CD4-positive, alpha-beta memory T cell (primary cell): ENCODE measurements at places on chromosomes 5 and 9.

DNA sequence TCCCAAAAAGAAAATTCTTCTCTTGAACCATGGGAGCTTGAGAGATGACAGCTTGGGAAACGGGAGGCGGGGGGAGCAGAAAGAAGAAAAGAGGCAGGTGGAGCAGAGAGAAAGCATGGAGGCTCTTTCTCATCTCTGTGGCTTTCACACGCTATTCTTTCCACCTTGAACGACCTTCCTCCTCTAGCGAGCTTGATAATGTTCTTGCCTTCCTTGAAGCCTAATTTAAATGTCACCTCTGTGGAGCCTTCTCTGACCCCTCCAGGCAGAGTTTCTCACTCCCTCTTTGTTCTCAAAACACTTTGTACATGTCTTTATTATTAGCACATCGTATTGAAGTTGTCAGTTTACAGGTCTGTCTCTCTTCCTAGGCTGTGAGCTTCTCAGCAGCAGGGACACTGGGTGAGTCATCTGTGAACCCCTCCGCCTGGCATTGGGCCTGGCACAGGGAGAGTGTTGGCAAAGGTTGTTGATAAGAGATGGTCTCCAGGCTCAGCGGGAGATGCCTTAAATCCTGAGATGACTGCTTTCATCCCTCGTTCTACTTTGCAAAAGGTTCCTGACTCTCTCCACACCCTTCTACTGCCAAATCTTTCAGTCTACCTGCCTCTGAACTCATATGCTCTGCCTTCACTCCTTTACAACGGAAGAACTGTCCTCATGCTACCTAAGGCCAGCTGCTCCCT lies 14.1 kb upstream of the STRBP start:
- DNase-seq = no peak

GRCh38 chr9:124373851-124374250 lies 41.4 kb downstream of the PSMB7 start:
- no peak for DNase-seq

DNA sequence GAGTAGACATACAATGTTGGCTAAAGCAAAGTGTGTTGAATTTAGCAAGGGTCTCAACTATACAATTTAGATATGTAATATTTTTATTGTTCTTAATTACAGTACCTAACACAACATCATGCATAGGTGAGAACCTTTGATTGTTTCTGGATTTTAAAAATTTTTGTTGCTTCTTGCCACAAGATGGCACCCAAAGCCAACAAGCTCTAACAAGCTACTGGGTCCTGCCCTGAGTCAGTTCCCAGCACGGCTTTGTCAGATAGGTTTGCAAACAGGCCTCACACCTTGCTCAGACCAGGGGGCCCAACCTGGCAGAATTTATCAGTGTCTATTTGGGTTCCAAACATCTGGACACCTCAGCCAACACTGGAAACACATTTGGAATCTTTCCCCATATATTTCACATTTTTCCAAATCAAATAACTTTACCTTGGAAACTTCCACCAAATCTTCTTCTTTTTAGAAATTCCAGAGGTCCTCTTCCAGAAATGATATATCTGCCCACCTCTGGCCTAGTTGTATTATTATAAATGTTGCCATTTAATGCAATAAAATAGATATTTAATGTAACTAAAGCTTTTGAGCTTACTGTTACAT lies 49.5 kb upstream of the EGFLAM start:
- DNase-seq = no peak

DNA sequence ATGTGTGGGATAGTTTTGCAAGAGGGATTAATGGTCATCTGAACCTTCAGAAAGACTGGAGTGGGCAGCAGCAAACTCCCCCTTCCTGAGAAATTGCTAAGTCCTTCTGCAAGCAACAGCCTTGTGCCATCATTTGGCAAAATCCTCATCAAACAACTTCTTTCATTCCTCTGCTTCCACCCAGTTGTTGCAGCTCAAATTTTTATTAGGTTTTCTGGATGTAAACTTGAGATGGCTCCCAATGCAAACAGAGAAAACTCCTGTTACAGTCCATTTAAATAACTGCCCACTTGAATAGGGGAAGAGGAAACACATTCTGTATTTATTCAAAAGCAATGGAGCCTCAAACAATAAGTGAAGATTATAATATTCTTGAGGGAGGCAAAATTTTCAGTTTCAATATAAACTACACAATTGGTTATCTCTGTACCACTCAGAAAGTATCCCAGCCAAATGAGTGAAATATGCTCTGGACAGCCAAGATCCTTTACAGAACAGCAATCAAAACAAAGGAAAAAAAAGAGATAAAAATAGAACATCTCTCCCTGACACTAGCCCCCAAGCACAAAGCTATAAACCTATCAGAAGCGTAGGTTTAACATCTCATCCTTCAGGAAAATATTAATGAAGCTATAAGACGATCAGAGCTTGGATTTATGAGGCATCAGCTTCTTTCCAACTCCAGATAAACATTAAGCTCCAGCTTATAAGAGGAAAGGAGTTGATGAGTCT lies 17.3 kb upstream of the DAP start:
- no peak for DNase-seq

GRCh38 chr5:169904508-169904907 lies 75.8 kb downstream of the INSYN2B start:
- DNase-seq = no peak

GRCh38 chr5:137167187-137167586 lies 331.9 kb downstream of the SPOCK1 start:
- DNase-seq = no peak

- no peak for DNase-seq
These were observed 382.8 kb upstream of the WWC1 start for GRCh38 chr5:167908606-167909005.

DNA sequence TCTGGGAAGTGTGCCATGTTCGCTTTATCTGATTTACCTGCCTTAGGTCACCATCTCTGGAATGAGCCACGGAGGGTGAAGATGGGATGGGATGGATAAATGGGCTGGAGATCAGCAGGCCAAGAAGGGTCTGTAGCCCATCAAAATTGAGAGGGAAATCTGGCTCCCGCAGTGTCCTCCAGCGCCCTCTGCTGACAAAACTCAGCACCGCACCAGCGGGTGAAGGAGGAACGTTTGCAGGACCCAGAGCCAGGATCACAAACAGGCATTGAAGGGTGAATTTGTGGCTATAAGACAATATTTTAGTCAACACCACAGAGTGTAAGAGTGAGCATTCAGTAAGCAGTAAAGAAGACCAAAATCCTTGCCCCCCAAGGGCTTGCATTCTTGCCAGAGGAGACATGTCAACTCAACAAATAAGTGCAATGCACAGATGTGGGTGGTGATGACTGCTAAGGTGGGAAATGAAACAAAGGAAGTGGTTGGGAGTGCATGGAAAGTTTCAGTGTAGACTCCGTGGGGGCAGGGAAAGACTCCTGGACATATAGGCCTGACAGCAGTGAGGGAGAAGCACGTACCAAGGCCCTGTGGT lies 124.4 kb downstream of the TENT4A start:
- peak; percentile 20 for DNase-seq

DNA sequence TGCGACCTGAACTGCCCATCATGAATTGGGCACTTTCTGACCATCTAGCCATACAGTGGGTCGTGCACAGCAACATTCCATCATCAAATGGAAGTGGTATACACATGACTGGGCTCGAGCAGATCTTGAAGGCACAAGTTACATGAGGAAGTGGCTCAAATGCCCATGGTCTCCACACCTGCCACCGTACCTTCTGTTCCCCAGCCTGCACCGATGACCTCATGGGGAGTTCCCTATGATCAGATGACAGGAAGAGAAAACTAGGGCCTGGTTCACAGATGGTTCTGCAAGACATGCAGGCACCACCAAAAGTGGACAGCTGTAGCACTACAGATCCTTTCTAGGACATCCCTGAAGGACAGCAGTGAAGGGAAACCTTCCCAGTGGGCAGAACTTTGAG lies 21.8 kb downstream of the MTMR12 start:
- no peak for DNase-seq

DNA sequence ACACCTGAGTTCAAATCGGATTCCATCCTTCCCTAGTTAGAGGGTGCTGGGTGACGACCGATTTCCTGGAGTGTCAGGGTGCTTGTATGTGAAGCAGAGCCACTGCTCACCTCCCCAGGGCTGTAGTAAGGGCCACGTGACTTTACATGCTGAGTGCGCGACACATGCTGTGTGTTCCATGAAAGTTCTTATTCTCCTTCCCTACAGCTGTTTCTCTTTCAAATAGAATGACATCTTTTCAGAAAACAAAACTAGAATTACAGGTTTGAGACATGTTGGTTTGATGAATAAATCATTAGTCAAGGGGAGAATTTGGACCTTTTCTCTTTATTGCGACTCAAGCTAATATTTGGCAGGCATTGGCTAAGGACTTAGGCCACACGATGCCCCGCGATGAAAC lies 113.1 kb downstream of the JMY start:
- no peak for DNase-seq

- DNase-seq = no peak
These were observed 77.7 kb downstream of the RAB24 start for GRCh38 chr5:177225798-177226197.

DNA sequence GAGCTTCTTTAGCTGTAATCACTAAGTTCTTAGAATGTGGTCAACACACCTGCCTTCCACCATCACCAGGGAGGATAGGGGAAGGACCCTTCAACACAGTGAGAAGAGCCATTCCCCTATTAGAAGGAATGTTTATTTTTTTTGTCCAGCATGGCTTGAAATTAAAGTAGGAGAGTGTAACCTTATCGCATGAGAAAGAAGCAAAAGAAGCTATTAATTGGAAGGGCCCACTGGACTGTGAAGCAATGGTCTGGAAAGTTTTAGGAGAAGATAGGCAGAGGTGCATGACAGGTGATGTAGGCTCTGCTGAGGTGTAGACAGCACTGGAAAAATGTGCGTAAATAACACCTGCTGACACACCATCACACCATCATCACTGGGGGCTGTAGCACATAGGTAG lies 1526.0 kb downstream of the MAT2B start:
- no peak for DNase-seq

DNA sequence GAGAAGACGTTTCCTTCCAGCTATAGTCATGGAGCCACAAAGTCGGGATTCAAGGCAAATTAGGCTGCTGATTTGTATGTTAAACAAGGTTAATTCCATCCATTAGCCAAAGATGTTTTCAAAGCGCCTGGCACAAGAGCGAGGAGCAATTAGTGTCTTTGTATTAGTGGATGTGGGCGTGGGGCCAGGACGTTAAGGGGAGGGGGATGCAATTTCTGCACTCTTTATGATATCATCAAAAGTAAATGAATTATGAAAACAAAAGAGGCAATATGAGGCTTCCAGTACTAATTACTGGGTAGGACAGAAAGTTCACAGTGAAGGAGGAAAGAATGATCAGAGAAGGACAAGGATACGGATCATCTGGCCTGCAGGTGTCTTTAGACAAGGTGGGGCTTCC lies 230.9 kb upstream of the MSX2 start:
- DNase-seq = no peak

- no peak for DNase-seq
These were observed 309.2 kb upstream of the IRX4 start for GRCh38 chr5:2191972-2192371.

DNA sequence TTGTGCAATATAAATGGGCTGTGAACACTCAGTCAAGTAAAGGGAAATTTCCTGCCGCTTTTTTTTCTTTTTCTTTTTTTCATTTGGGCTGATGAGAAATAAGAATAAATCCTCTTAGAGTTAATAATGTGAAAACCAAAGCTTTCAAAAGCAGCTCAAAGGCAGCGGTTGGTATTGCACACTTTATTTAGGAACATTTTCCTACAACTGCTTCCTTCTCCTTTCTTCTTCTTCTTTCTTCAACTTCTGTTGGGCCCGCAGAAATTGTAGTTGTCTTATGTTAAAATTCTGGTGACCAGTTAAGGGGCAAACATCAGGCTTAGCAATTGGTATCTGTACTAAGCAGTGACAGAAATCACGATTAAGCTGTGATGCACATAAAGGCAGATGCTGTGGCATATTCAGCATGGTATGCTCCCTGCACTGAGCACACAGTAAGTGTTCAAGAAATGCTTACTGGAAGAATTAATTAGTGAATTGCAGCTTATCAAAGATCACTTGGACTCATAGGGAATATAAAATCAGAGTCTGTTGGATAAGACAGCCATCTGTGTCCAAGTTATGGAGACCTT lies 85.4 kb downstream of the ANKRD55 start:
- DNase-seq = no peak

- DNase-seq = no peak
These were observed 331.5 kb downstream of the ARHGEF28 start for GRCh38 chr5:73957397-73958001.

GRCh38 chr5:128629157-128629556 lies 91.1 kb upstream of the FBN2 start:
- no peak for DNase-seq

DNA sequence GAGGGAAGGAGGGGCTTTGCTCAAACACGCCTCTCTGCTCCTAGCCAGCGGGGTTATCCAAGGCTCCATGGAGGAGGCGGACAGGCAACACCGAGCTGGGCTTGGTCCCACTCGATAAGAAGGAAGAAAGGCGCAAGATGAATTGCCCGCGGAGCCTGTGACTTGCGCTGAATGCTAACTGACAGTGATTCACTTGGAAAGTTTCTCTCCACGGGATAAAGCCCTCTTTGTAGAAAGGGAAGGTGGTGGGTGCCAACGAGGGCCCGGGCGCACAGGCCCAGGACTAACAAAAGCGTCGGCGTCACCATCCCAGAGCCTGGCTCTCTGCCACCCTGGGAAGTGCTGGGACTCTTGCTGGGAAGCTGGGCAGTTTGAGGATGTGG lies 76.0 kb downstream of the VAV2 start:
- DNase-seq = no peak

- DNase-seq = no peak
These were observed 534.5 kb upstream of the CLINT1 start for GRCh38 chr5:158393457-158393856.

GRCh38 chr5:37816331-37816730 lies 23.5 kb downstream of the GDNF start:
- no peak for DNase-seq

DNA sequence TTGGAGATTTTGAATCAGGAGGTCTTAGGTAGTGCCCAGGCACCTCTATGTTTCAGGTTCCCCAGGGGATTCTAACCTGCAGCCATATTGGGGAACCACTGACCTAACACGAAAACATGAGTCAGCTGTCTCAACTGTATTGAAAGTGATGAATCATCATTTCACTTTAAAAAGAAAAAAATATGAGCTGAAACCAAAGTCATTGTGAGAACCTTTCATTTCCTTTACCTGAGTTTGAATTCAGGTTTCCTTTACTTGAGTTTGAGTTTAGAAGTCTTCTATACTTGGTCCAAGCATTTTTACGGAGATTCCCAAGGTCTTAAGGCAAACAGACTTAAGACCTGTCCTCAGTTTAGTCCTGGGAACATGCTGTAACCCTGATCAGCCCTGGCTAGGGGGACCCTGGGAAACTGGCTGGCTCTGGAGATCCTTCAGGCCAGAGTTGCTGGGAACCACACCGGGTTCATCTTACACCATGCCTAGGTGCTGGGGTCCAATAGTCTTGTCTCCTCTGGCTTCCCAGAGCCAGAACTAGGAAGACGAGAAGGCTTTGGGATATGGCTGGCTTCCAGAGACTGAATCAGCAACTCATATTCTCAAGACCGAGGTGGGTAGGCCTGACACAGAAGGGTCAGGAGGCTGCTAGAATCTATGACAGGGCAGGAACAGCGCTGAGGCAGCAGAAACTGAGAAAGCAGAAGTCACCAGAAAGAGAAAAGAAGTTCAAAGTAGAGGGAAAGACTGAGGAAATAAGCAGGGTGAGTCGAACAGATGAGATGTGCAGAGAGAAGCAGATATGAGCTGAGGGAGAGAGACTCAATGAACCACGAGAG lies 16.4 kb upstream of the PDCD1LG2 start:
- no peak for DNase-seq
